ENCODE measurements at places on chromosomes 4 and X.

DNA sequence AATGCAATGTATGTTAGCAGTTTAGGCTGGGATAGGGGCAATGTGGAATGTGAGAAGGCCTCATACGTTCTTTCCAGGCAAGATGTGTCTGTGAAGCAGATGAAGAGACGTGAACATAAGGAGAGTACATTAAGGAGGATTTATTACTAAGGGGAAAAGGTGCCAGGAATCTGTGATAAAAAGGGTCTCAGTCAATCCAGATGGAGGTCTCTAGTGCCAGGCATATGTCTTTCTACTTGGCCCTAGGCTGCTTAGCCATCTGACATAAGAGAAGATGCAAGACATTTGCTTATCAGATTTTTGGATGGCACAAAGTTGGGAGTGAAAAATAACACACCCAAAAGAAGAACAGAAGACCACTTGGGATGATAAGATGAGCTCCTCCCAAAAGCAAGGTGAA is 93.0 kb upstream of the PRKG2 start:
- DNase-seq, result no peak

- no peak for DNase-seq
Measured at GRCh38 chr4:69058410-69059059, 37.7 kb upstream of the UGT2B7 start.

DNA sequence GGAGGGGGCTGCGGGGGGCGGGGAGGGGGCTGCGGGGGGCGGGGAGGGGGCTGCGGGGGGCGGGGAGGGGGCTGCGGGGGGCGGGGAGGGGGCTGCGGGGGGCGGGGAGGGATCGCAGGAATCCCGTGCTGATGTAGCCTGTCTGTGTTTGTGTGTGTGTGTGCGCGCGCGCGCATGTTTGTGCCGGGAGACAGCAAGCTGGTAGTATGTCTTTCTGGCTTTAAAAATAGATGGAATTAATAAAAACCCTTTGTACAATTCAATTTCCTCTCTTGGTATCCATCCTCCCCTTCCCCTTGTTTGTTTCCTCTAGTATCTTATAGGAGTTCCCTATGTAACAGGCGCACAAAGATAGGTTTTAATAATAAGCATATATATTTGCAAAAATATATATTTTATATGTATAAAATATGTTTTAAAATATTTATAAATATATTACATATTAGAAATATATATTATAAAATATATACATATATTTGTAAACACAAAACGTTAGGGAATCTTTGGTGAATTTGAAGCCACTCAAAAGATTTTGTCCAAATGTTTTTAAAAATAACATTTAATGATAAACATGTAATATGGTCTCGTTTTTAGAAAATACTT is 782 bp downstream of the ARHGAP24 start:
- no peak for DNase-seq

DNA sequence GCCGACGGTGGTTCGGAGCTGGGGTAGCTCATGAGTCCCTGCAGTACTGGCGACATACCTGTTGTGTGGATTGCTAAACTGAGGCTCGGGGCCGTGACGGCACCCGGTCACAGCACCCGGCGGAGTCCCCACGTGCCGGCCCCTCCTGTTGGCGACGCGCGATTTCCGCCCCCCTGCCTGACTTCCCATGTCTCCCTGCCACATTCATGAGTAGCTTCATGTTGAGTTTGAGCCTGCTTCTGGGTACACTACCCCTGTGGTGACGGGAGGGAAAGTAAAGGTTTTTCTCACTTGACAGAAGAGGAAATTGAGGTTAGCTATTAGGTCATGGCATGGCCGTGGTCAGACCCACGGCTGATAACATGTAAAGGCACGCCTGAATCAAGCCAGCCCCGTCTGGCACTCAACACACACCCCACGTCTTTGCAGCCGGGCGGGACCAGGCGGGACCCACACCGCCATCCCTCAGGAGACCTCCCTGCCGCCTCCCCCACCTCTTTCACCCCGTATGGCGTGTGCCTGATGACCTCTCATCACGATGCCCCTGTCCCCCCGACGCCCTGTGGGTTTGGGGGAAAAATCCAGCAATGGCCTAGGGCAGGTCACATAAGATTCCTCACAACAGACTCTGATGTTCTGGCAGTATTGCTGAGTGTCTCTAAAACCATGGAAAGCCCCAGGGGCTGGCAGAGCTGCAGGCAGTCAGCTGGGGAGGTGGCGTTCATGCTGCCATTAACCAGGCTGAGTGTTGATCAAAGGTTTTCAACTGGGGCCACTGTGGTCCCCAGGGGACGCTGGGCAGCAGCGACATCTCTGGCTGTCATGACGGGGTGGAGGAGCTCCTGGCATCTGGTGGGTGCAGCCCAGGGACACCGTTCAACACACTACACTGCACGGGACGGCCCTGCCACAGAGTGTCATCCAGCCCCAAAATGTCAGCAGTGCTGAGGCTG is 29.2 kb downstream of the P2RY8 start:
- no peak for DNase-seq

GRCh38 chrX:49172280-49172780 is 632 bp downstream of the PLP2 start:
- no peak for DNase-seq

DNA sequence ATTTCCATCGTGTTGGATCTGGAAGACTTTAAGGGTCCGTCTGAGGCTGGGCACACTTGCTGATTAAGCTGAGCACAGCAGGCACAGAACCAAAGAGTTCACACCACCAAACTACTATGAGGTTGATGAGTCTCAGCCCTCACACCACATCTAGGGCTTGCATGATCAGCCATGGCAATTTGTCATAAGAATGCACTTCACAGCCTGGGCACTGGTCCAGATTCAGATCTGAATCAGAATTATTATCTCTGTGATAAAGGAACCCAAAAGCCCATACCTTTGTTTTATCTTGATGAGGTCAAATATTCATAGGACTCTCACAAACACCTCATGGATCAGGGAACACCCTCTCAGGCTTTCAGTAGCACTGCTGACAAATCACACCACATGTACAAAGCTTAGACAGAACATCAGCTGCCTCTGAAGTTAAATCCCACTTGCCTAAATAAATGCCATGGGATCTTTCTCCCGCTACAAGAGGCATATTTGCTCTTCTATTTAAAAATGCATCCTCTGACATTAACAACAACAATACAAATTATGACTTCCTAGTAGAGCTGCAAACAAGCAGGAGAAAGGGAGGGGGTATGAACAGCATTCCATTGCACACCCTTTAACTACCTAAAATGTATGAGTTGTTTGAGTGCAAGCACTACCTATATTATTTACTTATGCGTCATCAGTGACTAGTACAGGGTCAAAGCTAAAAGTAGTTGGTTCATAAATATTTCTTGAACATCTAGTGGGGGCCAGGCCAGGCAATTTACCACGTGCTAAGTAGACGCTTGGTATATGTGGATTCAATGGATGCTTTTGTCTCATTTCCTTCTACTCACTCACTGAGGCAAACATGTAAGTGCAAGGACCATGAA is 186.3 kb upstream of the FGF13 start:
- DNase-seq, result no peak

DNA sequence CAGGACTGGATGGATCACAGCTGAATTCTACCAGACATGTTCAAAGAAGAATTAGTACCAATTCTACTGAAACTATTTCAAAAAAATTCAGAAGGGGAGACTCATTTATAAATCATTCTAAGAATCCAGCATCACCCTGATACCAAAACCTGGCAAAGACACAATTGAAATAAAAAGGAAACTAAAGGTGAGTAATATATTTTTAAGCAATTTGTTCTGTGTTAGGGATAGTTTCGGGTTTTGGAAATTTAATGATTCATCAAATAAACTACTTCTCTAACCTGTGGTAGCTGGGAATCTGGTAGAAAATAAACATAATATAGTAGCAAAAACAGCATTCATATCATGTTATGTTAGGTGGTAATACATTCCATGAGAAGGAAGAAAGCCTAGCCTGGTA is 662.2 kb upstream of the BOD1L1 start:
- DNase-seq, result no peak

GRCh38 chr4:67380154-67380553 is 165.1 kb downstream of the CENPC start:
- DNase-seq, result no peak

DNA sequence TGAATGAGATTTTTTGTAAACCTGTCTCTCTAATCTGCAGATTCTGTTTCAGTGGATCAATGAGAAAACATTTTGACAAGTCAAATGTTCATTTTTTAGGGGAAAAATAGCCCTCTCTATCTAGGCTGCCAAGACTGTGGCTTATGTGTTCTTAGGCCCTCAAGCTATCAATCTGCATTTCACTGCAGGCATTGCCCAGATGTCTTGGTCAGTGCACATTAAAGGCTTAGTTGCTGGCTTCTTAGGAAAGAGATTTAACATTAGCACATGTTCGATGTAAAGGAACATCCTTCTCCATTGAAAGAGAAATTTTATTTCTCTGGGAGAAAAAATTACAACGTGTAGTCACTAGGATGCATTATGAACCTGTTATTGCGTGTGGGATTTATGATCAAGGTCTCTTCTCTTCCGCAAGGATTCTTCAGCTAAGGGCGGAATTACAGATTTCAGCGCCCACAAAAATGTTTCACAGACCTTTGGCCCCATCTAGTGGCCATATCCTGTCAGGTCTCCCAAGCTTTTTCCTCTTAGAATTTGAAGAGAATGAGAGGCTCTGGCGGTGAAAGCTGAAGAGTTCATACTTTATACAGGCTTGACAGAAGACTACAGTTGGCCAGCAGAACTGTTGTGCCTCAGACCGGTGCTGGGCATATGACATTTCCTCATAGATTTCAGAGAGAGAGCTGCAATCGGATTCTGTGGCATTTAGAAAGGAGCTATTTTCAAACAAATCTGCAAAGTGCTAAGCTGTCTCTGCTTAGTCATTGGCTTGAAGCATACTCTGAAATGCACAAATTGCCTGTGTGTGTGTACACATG is 144.6 kb upstream of the NOCT start:
- peak; percentile 5 for DNase-seq

DNA sequence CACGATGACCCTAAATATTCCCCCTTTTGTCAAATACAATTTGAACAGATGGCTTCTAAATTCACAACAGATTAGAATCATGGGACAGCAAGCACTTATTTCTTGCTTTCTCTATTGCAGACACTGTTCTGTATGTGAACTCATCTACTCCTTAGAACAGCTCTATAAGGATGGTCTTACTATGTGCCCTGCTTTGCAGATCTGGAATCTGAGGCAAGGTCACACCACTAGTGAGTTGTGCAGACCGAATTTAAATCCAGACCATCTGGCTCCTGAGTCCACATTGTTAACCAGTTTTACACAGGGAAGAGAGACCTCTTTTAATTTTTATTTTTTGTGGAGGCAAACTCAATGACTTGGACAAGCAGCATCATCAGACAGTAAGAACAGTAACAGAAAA is 50.2 kb downstream of the GPRIN3 start:
- no peak for DNase-seq

DNA sequence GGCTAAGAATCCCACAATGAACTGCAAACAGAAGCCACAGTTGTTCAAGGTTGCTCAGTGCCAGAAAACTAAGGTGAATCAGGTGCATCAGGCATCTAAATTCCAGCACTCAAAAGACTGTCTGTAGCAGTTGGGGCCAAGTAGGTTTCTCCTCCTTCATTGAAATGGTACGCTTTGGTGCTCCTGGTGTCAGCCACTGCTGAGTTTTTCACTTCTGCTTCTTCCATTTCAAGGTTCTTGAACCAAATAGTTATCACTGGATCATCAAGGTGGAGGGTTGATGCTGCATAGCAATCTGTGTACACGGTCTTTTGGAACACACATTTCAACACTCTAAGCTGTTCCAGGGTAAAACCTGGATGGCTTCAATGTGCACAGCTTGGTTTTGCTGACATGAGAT is 74.4 kb downstream of the TMA16 start:
- DNase-seq, result no peak

GRCh38 chr4:61293707-61294400 is 93.7 kb downstream of the ADGRL3 start:
- DNase-seq, result no peak

DNA sequence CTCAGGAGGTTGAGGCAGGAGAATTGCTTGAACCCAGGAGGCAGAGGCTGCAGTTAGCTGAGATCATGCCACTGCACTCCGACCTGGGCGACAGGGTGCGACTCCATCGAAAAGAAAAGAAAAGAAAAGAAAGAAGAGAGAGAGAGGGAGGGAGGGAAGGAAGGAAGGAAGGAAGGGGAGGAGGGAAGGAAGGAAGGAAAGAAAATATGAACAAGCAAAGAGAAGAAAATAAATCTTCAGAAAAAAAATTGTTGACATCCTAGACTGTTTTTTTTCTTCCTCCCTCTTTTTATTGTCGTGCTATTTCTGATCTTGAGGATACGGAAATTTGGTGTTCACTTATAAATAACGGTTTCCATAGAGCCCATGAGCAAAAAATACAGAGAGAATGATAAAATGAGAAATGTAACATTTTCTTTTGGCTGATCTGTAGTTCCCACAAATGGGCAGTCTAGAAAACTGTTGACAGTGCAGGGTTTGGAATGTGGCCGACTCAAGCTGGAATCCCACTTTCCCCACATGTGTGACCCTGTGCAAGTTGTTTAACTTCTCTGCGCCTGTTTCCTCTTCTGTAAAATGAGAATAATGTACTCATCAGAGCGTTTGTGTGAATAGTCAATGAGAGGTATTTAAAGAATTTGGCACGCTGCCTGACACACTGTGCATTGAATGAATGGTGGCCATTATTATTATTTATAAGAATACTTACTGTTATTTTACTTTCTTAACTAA is 19.4 kb downstream of the SORBS2 start:
- DNase-seq, result no peak

DNA sequence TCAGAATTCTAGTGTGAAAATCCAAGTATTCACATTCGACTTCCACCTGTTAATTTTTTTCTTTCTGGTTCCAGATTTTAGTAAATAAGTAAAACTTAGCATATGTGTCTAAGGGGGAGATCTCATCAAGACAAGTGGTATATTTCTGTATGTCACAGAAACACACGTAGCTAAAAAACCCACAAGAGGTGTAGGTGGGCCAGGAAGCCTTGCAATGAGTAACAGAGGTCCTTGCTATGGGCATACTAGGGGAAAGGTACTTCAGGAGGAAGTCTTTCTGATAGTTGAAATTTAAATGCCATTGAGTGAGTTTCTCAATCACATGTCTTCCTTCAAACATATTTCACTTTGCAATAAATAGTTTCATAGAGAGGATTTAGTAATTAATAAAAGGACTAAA is 315.8 kb downstream of the MID1IP1 start:
- no peak for DNase-seq

GRCh38 chr4:136203199-136203598 is 1329.1 kb downstream of the PCDH18 start:
- no peak for DNase-seq

GRCh38 chr4:4856071-4857000 is 3.1 kb upstream of the MSX1 start:
- no peak for DNase-seq

DNA sequence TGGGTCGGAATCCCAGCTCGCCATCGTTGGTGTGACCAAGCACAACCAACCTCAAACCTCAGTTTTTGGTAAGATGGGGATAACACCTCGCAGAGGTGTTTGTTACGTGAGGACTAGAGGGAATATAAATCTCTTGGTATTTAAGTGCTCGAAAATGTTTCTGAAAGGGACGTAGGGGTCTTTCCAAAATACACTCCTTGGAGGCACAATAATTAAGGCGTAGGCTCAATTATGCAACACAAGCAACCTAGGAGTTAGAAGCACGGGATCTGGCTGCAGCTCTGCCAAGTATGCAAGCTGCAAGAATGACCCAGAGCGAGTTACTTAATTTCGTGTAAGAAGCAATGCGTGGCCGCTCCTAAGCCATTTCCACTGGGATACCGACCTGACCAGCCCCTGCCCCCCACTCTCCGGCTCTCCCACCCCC is 552 bp downstream of the ADH5 start:
- no peak for DNase-seq

Measured in stimulated activated CD4-positive, alpha-beta T cell treated with anti-CD3 and anti-CD28 coated beads, Interleukin-1b, Interleukin-23, amount 100 ng/mL, for 1 hour (primary cell).